ENCODE measurements at places on chromosomes 11 and 22.

GRCh38 chr11:59785818-59786217, 24.8 kb downstream of the MRPL16 start:
- no peak for DNase-seq

- DNase-seq: no peak
These were observed 951 bp upstream of the EHD1 start for GRCh38 chr11:64879244-64879900.

DNA sequence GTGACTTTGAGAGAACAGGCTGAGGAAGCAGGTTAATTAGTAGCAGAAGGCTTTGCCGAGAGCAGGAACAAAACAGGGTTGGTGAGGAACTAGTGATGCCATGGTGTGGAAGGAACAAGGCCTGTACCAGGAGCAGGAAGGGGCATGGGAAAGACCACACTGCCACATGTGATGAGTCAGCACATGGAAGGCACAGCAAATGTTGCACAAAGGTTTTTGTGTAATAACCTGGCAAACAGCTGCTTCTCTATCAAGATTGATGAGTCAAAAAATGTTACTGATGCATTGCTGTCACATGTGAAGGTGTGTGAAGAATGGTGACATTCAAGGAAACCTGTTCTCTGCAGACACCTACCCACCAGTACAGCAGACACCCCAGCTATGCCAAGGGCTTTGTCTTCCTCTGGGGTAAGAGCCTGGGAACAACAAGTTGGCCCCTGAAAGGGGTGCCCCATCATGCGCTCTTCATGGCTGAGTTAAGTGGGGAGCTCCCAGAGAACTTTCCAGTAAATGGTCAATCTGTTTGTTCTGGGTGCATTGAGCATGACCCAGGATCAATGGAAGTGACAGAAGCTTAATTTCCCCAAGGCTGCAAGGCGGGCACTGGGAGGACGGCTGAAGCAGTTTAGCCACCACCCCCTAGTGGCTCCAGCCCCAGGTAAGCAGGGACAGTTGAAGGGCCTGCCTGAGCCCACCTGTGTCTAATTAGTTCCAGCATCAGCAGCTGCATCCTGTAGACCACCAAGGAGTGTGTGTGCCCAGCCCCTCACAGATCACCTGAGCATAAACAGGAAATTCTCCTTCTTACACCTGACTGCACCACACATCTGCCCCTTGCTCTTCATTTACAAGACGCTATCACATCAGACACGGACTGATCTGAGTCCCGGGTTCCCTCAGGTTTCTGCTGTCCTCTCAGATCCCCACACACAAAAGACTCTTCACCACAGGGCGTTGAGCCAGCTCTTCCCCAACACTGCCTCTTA, 47.6 kb downstream of the GGTLC2 start:
- DNase-seq: no peak

- no peak for DNase-seq
These were observed 319.8 kb downstream of the DLG2 start for GRCh38 chr11:85307366-85307765.

GRCh38 chr11:95531116-95531515, 258.5 kb downstream of the FAM76B start:
- no peak for DNase-seq

DNA sequence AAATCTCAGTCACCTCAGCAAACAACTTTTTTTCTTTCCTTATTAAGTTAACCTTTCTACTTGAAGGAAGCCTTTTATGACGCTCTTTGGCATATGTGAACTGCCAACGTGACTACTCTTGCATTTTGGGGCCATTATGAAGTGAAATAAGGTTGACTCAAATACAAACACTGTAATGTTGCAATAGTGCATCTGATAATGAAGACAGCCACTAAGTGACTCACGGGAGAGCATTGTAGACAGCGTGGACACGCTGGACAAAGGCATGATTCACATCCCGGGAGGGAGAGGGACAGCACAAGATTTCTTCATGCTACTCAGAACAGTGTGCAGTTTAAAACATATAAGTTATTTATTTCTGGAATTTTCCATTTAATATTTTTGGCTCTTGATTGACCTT, 560.8 kb downstream of the ETS1 start:
- no peak for DNase-seq

DNA sequence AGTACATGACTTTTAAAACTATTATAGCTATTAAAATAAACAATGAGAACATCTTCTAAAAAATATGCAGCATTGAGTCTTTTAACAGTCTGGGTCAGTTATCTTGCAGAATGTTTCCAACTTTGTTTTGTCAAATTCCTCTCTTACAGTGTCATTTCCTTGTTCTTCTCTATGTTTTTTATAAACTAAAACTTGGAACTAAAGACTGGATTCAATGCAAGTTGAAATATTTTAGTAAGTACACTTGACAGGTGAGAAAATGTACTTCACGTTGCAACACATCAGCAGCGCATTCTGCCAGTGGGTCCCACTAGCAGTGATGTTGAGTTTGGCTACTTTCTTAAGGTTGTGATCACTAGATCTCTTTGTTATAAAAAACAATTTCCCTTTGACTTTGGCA, 1407.6 kb upstream of the RAG2 start:
- no peak for DNase-seq

DNA sequence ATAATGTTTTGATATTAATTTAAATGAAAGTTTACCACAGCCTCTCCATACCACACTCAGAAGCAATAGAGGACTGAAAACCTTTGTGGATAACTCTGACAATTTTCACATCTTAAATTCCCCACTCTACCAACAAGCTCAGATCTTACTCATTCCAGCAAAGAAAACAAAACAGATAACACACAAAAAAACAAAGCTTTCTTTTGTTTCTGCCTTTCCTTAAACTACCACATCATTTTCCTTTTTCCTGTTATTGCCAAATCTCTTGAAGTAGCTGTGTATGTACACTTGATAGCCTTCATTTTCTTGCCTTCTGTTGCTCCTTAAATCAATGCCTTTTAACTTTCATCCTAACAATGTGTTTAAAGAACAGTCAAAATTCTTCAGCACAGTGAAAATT, 484.9 kb downstream of the NTM start:
- no peak for DNase-seq

GRCh38 chr11:46369458-46370152, 11.9 kb upstream of the MDK start:
- DNase-seq: no peak

GRCh38 chr11:71453037-71453917, at the start of gene NADSYN1:
Gene NADSYN1, plus strand, starts transcription at chr11:71453203. Its CDS starts 94 bp downstream, at chr11:71453297.
- DNase-seq: peak; percentile 95

Measured in cerebellar cortex (tissue), 1 donor.